Urinary bladder (tissue), 4 donors: ENCODE measurements at places on chromosomes 12 and 14. TPM values are rescaled to one million over a fixed set of nuclear protein-coding genes. Genes with fewer than 3 reads are reported as not detected.

SAV1 gene
- total RNA-seq: 31.8 TPM

RNASE3 gene
- total RNA-seq: not detected

OR11H6 gene
- not detected for total RNA-seq

TAS2R7 gene
- total RNA-seq: not detected

RERG gene
- total RNA-seq: 38.4 TPM

TSPAN19 gene
- total RNA-seq: not detected
